ENCODE measurements at places on chromosomes 1 and 21. TPM values are rescaled to one million over a fixed set of nuclear protein-coding genes. Genes with fewer than 3 reads are reported as not detected.

The WDR64 gene
- not detected for total RNA-seq

The RNU1-3 gene
- 5,988 TPM for total RNA-seq

The ATP6V1G3 gene
- not detected for total RNA-seq

The GPR37L1 gene
- total RNA-seq, result 0.21 TPM

The DMRTA2 gene
- not detected for total RNA-seq

The FCRL6 gene
- total RNA-seq, result 0.21 TPM

The CD48 gene
- total RNA-seq, result 5.5 TPM

The LCE3D gene
- total RNA-seq, result not detected

The KIF17 gene
- total RNA-seq, result 3.2 TPM

The RPRD2 gene
- 22.5 TPM for total RNA-seq

The AQP10 gene
- not detected for total RNA-seq

The ZBTB8A gene
- total RNA-seq, result 3.0 TPM

The RPTN gene
- total RNA-seq, result not detected

The FYB2 gene
- 1.9 TPM for total RNA-seq

The DNAH14 gene
- 8.2 TPM for total RNA-seq
